ENCODE measurements at places on chromosomes 1 and 21.

DNA sequence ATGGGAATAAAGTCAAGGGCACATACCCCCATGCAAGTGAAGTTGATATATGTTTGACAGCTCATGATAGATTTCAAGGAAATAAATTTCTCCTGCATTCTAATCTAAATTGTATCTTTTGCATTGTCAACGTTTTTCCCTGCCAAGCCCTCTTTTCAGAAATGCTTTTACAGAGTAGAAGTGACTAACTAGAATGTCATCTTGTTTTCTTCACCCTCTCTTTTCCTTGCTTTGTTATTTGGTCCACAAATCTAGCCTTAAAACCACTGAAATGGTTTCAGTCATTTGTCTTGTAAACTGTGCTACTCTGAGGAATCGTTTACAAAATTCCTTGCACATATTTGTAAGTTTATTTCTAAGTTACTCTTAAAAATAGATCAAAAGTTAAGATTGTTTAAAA lies 600.8 kb upstream of the CXADR start:
- DNase-seq: no peak

DNA sequence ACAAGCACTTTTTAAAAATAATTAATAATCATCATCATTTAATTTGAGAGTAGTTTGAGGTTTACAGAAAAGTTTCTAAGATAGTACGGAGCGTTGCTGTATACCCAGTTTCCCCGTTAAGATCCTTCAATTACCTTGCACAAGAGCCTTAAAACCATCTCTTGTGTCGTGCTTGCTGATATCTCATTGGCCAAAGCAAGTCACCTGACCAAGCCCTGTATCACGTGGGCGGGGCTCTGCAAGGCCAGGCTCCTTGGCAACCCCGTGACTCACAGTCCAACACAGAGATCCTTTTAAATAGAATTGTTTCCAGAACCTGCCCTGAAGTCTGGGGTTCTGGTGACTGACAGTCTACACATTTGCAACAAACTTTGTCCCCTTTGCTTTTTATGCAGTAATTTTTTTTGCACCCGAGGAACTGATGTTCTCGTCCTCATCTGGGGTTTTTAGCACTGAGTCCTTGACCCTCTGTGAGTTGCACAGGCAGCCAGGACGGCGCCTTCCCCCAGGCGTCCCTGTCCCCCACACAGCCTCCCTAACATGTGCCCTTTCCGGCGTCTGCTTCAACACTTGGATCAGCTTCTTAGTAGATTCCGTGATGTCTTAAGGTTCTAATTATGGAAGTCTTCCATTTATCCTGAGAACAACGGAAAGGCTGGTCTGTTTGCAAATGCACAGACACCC lies 183.3 kb upstream of the TMEM51 start:
- peak; percentile 29 for DNase-seq

GRCh38 chr1:17207046-17207445 lies 2.1 kb downstream of the PADI1 start:
- DNase-seq: no peak

DNA sequence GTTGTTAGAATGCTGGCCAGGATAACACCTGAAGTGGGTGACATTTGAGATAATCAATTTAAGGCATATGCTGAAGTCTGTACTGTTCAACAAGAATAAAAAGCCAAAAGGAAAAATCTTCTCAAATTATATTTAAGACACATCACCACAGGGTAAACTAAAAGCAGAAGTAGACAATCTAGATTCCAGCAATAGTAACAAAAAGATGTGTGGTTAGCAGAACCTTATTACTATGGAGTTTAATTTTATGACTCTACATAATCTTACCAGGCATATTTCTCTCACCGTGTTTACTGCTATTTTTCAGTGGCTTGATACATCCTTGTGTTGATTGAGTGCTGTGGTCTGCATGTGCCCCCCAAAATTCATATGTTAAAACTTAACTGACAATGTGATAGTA lies 300.4 kb upstream of the ZP4 start:
- DNase-seq: no peak

DNA sequence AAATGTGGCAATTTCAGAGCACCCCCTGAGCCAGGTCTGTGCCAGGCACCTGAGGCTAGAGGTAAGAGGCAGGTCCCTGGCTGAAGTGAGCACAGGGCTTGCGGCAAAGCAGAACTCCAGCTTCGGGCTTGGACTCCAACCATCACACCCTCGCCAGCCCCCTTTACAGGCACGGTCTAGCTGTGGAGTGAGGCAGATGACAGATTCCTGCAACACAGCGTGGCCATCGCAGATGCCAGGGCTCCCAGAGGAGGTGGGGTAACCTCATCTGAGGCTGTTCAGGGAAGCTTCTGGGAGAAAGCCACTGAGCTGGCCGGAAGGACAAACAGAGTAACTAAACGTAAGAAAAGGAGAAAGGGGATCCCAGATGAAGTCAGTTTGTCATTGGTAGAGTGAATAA lies 55.6 kb upstream of the CASZ1 start:
- DNase-seq: no peak

- DNase-seq: no peak
These were observed 113.9 kb downstream of the LHX9 start for GRCh38 chr1:198031086-198031485.

DNA sequence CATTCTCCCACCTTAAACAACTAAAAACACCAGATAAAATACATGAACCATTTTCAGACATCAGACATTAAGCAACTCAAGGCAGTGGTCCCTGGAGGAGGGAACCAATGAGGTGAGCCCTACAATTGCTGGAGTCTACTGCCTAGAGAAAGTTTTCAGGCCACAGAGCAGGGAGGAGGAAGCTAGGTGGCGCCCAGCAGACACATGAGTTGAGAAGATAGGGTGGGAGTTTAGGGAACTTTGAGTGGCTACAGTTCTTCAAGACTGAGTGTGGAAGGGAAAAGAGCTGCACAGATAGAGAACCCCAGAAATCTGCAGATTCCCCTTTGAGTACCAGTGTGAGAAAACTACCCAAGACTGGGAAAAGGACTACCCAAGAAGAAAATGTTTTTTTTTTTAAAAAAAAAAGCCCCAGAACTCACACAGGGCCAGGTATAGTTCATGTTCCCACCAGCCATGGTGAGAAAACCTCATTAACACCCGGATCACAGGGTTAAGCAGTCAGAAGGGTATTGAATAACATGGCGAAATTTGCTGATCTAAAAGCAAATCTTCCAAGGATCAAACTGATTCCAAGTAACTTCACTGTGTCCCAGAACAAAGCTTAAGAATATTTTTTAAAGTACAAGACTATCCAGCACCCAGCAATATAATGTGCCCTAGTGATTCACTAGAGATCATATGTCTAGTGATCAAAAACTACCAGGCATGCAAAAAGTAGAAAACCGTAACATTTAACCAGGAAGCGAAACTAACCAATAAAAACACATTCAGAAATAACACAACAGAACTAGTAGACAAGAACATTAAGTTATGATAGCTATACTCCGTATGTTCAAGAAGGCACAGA lies 12.0 kb downstream of the ALDH9A1 start:
- peak; percentile 36 for DNase-seq

DNA sequence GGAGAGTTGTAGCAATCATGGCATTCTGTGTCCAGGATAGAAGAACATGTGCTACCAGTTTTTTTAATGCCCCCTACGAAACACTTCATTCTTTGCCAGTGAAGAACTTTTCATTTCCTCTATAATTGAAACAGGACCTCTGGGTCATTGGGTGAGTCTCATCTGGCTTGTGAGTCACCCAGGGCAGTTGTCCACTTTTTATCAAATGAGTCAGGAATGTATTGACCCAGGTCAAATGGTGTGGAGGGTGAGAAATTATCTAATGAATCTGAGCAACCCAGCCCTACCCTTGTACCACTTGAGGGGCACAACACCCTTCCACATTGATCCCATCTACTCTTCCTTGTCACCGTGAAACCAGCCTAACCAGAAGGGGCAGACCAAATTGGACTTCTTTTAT lies 417.3 kb upstream of the PROX1 start:
- DNase-seq: no peak

DNA sequence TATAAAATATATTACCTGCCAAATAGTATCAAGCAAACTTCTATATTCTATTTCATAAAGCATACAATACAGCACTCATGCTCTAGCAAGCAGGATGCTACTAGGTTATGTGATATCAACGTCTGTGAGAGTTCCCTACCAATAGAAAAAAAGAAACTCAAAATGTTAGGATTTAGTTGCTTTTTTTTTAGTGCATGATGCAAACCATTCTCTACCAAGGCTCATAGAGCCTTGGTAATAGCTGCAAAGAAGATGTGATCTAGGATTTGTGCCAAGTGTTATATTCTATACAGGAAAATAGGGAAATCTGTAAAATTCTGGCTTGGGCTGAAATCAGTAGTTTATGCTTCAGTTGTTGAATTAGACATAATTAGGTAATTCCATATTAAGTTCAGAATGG lies 394.4 kb downstream of the DSCAM start:
- DNase-seq: no peak

- DNase-seq: no peak
These were observed 15.7 kb downstream of the FOXJ3 start for GRCh38 chr1:42319128-42319851.

DNA sequence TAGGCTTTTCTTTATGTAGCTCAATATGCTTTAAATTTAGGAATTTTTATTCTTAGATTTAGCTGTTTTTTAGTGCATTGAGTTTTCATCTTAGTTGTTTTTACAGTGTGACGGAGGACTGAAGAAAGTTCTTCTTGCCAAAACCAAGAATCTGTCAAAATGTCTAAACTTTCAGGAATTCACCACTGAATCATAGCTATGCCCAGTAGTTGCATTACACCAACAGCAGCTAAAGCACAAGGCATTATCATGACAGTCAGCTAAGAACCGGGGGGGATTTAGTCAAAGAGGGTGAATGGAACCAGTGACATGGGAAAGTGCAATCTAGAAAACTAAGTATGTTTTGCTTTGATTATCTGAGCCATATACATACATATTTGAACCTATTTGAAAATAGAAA lies 6.5 kb upstream of the C1orf146 start:
- no peak for DNase-seq

DNA sequence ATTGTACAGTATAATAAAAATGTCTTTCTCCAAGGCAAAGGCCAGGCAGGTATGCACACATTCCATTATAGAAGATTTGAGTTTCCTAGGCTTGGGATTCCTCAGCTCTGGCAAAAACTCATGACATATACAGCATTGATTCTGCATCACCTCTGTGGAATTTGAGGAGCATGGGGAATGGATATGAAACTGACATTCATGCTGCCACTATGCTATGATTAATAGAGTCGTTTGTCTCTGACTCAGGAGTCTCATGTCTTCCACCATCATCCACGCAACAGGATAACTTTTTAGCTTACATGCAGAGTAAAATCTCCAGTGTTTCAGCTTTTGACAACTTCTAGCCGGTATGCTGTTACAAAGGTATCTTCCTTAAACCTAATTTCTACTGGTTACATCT lies 49.8 kb upstream of the ADORA3 start:
- no peak for DNase-seq

- peak; percentile 93 for DNase-seq
These were observed 16.9 kb downstream of the SELL start for GRCh38 chr1:169694304-169695075.

- DNase-seq: no peak
These were observed 212.2 kb downstream of the LYPLAL1 start for GRCh38 chr1:219385787-219386427.

- DNase-seq: no peak
These were observed 423.8 kb upstream of the CXADR start for GRCh38 chr21:17089091-17089491.

GRCh38 chr1:219783605-219784235 lies 144.6 kb downstream of the SLC30A10 start:
- no peak for DNase-seq
